ENCODE measurements at places on chromosomes 11 and 22. TPM values are rescaled to one million over a fixed set of nuclear protein-coding genes. Genes with fewer than 3 reads are reported as not detected.
A peak's percentile ranks its signal among the peaks of the same experiment; 100 is the strongest.

DNA sequence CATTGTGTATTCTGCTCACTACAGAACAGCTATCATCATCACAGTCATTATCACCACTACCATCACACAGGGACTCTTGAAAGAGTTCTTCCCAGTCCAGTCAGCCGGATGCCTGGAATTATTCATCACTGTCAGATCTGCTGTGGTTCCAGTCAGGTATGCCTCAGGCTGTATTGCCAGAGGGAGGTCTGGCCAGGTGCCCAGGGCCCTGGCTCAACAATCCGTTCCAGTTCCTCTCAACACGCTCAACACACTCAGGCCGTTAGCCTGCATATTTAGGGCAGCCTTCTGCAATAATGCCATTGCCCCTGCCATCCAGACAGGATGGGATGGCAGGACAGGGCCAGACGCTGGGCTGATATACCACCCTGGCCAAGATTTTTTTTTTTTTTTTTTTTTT lies 28.6 kb upstream of the RASL10A start:
- no peak for DNase-seq
- H3K27me3 ChIP-seq, result peaks cover 5% of the 10 kb centered on the region
- H3K4me1 ChIP-seq, result peaks cover 4% of the 10 kb centered on the region
- H3K4me3 ChIP-seq, result no peak overlapping the region
- H3K27ac ChIP-seq, result no peak overlapping the region

OOSP4A gene
- not detected for total RNA-seq

DNA sequence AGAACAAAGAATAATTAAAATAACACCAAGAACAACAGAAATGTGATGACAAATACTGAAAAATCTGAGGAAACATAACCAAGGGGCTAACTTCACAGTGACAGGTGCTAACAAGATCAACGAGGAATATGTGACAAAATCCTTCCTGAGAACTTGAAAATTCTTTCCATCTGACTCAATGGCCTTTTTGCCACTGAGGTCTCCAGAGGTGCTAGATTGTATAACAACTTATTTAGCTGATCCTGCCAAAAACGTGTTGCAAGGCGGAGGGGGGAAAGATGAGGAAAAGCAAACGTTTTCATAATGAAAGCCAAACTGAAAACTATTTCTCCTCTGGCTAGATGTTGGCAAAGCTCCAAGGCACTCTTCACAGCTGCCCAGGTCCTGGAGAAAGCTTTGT lies 364.5 kb downstream of the NTM start:
- peaks cover 2% of the 10 kb centered on the region for H3K27me3 ChIP-seq
- H3K27ac ChIP-seq, result no peak overlapping the region
- H3K4me3 ChIP-seq, result no peak overlapping the region
- H3K36me3 ChIP-seq, result no peaks in the 10 kb centered on the region

DNA sequence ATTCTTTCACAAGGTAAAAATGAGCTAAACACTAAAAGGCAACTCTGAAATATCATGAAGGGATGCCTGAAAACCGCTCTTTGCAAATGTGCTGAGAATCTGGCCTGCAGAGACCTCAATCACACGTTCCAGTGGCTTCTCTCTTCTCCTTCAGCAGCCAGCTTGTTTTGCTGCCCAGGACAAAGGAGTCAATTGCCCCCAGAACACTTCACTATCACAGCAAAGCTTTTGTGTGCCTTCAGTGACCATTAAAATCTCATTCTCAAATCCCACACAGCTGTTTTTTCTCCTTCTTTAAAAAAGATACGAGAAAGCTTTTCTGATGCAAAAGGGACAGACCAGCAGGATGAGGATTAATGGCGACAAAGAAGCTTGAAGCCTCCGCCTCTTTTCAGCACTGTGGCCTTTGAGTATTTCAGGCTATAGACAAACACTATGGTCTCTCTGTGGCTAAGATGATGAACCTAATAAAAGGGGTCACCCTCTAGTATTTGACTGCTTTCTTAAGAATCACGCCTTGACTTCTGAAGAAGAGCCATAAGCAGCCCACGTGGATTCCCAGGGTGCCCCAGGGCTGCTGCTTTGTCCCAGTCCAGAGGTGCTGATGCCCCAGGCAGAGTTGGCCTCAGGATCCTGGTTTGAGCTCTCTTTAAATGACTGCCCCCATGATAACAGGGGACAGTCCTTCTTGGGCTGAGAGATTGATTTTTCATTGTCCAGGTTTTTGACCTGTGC lies 33.4 kb upstream of the NRIP3 start:
- DNase-seq, result no peak
- no peaks in the 10 kb centered on the region for H3K27me3 ChIP-seq
- no peak overlapping the region for H3K27ac ChIP-seq
- no peak overlapping the region for H3K4me3 ChIP-seq
- peaks cover 8% of the 10 kb centered on the region for H3K4me1 ChIP-seq

KCTD14 gene
- 0.97 TPM for total RNA-seq

- H3K36me3 ChIP-seq, result peaks cover 4% of the 10 kb centered on the region
- H3K27me3 ChIP-seq, result peaks cover 10% of the 10 kb centered on the region
- no peak overlapping the region for H3K4me3 ChIP-seq
- no peak for DNase-seq
- H3K4me1 ChIP-seq, result peaks cover 16% of the 10 kb centered on the region
Measured at GRCh38 chr22:33722816-33723215, 197.5 kb downstream of the LARGE1 start.

- H3K27ac ChIP-seq, result no peak overlapping the region
- H3K4me3 ChIP-seq, result no peak overlapping the region
- peaks cover 7% of the 10 kb centered on the region for H3K4me1 ChIP-seq
Measured at GRCh38 chr11:2683806-2684205, 16.0 kb downstream of the KCNQ1OT1 start.

GAB4 gene
- 0.36 TPM for total RNA-seq

- H3K27ac ChIP-seq, result no peak overlapping the region
- peaks cover 5% of the 10 kb centered on the region for H3K27me3 ChIP-seq
- no peak overlapping the region for H3K4me3 ChIP-seq
- no peak for DNase-seq
- no peaks in the 10 kb centered on the region for H3K36me3 ChIP-seq
Measured at GRCh38 chr22:22820626-22821025, 67.0 kb upstream of the IGLL5 start.

GRCh38 chr22:29306175-29306834 lies at the start of gene GAS2L1:
GAS2L1 (plus strand) TSS chr22:29306650; CDS start chr22:29308106, 1,456 bp downstream.
- H3K4me1 ChIP-seq, result peaks cover 20% of the 10 kb centered on the region
- H3K36me3 ChIP-seq, result peaks cover 12% of the 10 kb centered on the region
- H3K27me3 ChIP-seq, result peaks cover 19% of the 10 kb centered on the region
- H3K27ac ChIP-seq, result peak within 1 kb of the TSS; percentile 82
- peak; percentile 88 for DNase-seq

DNA sequence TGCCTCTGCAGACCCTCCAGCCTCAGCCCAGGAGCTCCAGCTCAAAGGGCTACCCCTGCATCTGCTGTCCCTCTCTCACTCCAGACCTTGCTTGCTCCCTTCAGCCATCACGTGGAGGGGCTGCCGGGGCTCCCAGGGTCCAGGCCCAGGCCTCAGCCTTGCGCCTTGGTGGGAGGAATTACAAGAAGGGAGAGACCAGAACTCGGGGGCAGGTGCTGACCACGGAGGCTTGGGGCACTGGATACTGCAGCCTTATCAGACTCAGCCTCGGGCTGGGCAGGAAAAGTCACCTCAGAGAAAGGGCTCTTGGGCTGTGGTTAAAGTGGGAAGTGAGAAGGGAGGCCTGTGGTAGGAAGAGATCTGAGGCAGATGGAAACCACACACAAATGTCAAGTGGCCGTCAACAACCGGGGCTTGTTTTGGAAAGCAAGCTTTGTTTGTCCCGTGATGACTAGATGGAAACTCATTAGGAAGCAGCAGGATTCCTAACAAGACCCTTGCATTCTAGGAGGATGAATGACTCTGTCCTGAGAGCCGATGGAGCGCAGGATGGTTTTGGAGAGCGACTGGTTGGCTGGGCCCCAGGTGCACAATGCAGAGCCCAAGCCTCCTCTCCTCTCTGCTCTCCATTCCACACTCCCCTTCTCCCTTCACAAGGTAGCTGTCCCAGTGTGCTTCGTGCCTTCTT lies 1321.7 kb downstream of the TBC1D22A start:
- DNase-seq, result no peak
- H3K36me3 ChIP-seq, result no peaks in the 10 kb centered on the region
- H3K4me1 ChIP-seq, result peaks cover 3% of the 10 kb centered on the region
- no peak overlapping the region for H3K27ac ChIP-seq
- no peak overlapping the region for H3K4me3 ChIP-seq

- H3K4me1 ChIP-seq, result peaks cover 16% of the 10 kb centered on the region
- H3K27ac ChIP-seq, result no peak overlapping the region
- H3K27me3 ChIP-seq, result no peaks in the 10 kb centered on the region
- no peak overlapping the region for H3K4me3 ChIP-seq
- no peak for DNase-seq
- H3K36me3 ChIP-seq, result no peaks in the 10 kb centered on the region
Measured at GRCh38 chr11:122177238-122177637, 61.2 kb upstream of the BLID start.

ARHGEF12 gene
- total RNA-seq, result 128 TPM

DNA sequence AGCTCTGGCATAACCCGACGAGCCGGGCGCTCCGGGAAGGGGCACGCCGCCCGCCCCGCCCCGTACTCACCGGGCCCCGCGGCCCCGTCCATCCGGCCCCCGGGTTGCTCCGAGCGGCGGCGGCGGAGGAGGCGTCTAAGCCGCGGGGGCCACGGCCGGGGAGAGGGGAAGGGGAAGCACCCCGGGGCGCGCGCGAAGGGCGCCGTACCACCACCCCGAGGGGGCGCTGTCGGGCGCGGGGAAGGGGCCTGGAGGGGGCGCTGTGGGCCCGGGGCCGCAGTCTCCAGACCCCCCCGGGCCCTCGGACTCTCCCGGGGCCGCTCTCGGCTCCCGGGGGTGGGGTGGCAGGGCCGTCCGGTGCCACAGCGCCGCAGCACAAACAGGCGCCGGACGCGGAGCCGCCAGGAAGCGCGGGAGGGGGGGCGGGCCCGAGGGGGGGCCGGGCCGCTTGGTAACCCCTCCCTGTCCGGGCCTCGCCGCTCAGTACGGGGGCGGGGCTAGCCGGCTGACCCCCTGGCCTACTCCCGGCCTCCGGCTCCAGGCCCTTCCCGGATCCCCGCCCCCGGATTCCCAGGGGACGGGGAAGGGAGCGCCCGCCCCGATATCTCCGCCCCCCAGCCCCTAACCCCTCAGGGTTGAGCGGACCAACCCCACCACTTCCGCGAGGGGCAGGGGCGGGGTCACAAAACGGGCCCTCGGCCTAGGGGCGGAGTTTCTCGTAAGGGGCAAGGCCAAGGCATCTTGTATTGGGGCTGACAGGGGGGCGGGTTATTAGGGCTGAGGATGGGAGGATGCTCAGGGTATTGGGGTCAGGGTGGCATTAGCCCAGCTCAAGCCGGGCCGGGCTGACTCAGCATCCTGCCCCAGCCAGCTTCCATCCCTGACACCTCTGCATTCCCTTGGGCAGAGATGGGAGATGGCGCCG lies at the start of the genes EML3 and ROM1:
EML3 (minus strand) TSS at position 410 of the 925 bp plus-strand sequence; CDS start at position 92, 318 bp downstream.
ROM1 (plus strand) TSS at position 892 of the 925 bp plus-strand sequence; CDS start at position 917, 25 bp downstream.
- peak within 1 kb of the TSS; percentile 78 for H3K27ac ChIP-seq
- peak within 1 kb of the TSS; percentile 94 for H3K4me3 ChIP-seq
- H3K27me3 ChIP-seq, result peaks cover 18% of the 10 kb centered on the region
- DNase-seq, result peak; percentile 86
- peaks cover 18% of the 10 kb centered on the region for H3K4me1 ChIP-seq
- H3K36me3 ChIP-seq, result peaks cover 18% of the 10 kb centered on the region

HPX gene
- total RNA-seq, result 1.4 TPM

- H3K4me3 ChIP-seq, result no peak overlapping the region
- no peaks in the 10 kb centered on the region for H3K36me3 ChIP-seq
- no peak for DNase-seq
- no peaks in the 10 kb centered on the region for H3K27me3 ChIP-seq
Measured at GRCh38 chr11:112292785-112293407, 32.2 kb upstream of the PLET1 start.

TEX54 gene
- total RNA-seq, result not detected

DNA sequence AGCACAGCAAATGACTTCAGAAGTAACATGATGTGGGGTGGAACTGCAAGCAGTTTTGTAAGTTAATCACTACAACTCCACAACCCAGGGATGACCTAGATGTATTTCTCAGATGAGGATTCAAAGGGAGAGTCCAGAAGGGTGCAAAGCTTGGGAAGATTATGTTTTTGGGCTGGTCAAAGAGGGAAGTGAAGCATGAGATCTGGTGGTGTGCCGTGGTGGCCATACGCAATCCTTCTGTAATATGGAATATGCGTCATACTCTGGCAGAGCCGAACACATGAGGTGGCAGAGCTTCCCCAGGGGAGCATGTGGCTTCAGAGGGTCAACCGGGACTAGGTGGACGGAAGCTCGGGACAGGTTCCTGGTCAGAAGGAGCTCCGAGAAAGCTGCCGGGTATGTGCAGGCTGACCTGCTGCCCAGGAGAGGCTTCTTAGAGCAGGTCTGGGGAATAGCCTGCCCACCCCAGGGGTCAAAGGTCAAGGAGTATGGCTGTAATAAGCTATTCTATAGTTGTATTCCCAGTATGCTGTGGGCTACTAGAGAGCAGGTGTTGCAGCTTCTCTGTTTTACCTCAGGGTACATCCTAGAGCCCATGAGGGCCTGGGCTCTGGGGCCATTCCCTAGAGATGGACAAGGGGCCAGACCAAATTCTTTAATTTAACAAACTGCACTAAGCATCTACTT lies 70.1 kb upstream of the PHOX2A start:
- H3K27me3 ChIP-seq, result peaks cover 10% of the 10 kb centered on the region
- H3K4me3 ChIP-seq, result peak overlapping the region; percentile 13
- H3K36me3 ChIP-seq, result peaks cover 6% of the 10 kb centered on the region

GRCh38 chr11:102306048-102306597 lies 11.2 kb upstream of the BIRC3 start:
- H3K4me3 ChIP-seq, result no peak overlapping the region
- peaks cover 6% of the 10 kb centered on the region for H3K4me1 ChIP-seq
- DNase-seq, result no peak
- H3K27ac ChIP-seq, result no peak overlapping the region

DKK3 gene
- 8.4 TPM for total RNA-seq

CBLIF gene
- not detected for total RNA-seq

DNA sequence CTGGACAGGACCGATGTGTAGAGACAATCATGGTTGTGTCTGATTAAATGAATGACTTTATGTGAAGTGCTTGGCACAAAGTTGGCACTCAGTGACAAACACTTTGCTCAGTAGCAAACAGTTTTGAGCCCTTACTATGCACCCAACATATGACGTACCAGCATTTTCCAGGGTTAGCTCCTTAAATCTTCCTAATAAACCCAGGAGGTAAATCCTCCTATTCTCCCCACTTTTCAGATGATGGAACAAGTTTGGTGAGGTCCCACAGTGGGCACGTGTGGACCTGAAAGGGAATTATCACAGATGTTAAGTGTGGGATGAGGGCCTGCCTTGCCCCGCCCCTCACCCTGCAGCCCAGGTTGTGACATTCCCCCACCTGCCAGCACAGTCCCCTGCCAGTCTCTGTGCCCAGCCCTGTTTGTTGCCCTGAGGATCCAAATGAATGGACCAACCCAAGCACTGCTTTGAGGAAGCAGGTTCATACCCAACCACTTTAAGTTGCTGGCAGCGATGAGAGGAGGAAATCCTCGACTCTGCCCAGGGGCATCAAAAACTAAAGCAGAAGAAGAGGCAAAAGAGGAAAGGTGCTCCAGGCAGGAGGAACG lies 6.6 kb upstream of the CARD10 start:
- no peak overlapping the region for H3K4me3 ChIP-seq
- peaks cover 7% of the 10 kb centered on the region for H3K27me3 ChIP-seq
- DNase-seq, result no peak
- no peak overlapping the region for H3K27ac ChIP-seq

- peaks cover 1% of the 10 kb centered on the region for H3K27me3 ChIP-seq
- H3K36me3 ChIP-seq, result no peaks in the 10 kb centered on the region
- no peak overlapping the region for H3K27ac ChIP-seq
- DNase-seq, result no peak
Measured at GRCh38 chr22:50072714-50073538, 12.3 kb downstream of the MLC1 start.

Measured in endothelial cell (in vitro differentiated cells).